ENCODE measurements at places on chromosomes 1 and 21.

GRCh38 chr1:153312570-153313186 is at the start of gene PGLYRP3:
Gene PGLYRP3 (minus strand): TSS chr1:153312952. CDS start chr1:153310665, 2,287 bp downstream.
- DNase-seq: peak; percentile 18

- peak; percentile 56 for DNase-seq
Observed at GRCh38 chr1:48222501-48223242, at the start of gene SLC5A9. Gene SLC5A9 (plus strand): TSS chr1:48222716. CDS start chr1:48222737, 21 bp downstream.

GRCh38 chr1:160999376-160999775 is 21.6 kb downstream of the F11R start:
- DNase-seq: no peak

GRCh38 chr1:165117482-165117881 is 239.0 kb downstream of the LMX1A start:
- DNase-seq: no peak

GRCh38 chr1:163785868-163786405 is 464.2 kb downstream of the NUF2 start:
- DNase-seq: no peak

DNA sequence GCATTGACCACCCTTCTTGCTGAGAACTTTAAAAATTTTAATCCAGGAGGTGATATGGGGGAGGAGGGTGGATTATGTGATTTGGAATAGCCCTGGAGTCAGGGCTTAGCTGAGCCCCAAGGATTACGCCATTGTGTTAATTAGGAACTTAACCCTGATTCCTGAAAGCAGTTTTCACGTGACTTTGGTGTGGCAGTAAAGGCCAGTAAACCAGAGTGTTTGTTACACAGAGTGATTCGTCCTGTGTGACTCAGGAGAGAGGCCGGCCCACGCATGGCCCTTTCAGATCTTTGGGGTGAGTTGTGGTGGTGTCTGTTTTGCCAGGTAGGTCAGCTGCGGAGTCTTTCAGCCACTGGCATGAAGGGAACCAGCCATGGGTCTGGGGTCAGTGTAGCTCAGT is 107.6 kb downstream of the NOS1AP start:
- no peak for DNase-seq

GRCh38 chr1:82507011-82507410 is 706.3 kb downstream of the ADGRL2 start:
- DNase-seq: no peak

DNA sequence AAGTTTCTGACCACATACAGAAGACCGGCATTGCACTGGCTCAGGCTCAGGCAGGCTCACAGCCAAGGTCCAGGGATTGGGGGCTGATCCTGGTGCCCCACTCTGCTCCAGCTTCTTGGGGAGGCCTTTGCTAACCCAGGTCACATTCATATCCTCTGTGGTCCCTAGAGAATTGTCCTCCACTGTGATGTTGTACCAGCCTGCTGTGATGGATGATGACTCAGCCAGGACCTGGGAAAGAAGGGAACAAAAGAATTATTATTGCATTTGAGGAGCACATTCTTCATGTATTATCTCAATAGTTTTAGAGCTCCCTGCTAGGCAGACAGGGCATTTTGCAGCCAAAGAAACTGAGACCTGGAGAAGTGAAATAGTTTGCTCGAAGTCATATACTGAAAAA is 114.3 kb upstream of the ETV3 start:
- no peak for DNase-seq

- DNase-seq: no peak
Observed at GRCh38 chr21:33690874-33691273, 48.6 kb downstream of the ITSN1 start.

- peak; percentile 7 for DNase-seq
Observed at GRCh38 chr1:56189946-56190805, 389.2 kb downstream of the PLPP3 start.

Data from HT-29 (cell line).